Mucosa of gallbladder (tissue), 1 donor: ENCODE measurements at places on chromosomes 12 and 14.

GRCh38 chr12:119807380-119807779 lies 69.7 kb downstream of the CIT start:
- DNase-seq, result no peak

DNA sequence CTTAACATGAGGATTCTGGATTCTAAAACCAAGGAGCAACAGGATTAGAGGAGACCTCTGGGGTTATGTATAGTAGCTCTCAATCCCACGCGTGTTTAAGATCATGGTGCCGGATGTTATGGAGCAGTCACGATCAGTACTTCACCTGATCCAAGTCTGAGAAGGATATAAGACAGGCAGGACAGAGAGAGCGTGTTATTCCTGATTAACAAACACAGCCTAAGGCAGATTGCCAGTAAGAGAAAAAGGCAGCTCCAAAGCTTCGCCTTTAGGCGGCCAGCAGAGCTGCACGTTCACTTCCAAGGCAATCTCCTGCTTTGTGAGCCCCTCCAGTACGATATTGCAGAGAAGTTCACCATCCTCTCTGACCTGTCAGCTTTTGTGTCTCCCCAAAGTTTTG lies 5.5 kb downstream of the SETD3 start:
- DNase-seq, result no peak

GRCh38 chr12:26264215-26264838 lies 69.0 kb downstream of the SSPN start:
- DNase-seq, result no peak

- DNase-seq, result no peak
Observed at GRCh38 chr14:74912111-74912510, 10.9 kb downstream of the RPS6KL1 start.

DNA sequence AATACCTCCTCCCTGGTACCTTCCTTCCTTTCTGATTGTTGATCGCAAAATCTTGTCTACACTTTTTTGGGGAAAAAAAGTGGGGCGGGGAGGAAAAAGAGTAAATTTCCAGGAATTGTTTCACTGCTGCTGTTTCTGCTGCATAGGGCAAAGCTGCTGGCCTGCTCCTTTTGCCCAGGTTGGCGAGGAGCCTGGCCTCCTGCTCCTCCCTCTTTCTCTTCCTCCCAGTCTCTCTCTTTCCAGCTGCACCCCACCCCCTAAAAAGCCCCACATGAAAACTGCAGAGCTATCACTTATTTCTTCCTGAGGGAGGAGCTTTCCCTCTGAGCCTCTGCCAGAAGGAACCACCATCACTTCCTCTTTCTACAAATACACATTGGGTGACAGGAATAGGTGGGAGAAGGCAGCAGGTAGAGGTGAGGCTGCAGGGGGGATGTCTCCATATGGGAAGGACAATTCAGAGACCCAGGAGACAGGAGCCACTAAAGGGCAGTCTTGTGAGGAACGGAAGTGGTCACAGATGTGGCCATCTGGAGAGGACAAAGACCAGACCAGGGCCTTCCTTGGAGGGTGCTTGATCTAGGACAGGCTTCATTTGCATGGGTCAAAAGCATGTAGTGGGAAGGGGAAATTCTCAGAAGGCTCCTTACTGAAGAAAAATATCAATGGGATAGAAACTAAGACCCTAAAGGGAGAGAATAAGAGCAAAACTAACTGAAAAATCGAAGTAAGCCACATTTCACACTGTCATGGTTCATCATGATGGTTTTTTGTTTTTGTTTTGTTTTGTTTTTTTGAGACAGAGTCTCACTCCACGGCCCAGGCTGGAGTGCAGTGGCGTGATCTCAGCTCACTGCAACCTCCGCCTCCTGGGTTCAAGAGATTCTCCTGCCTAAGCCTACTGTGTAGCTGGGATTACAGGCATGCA lies 14.8 kb downstream of the ZBTB39 start:
- DNase-seq, result peak; percentile 51

DNA sequence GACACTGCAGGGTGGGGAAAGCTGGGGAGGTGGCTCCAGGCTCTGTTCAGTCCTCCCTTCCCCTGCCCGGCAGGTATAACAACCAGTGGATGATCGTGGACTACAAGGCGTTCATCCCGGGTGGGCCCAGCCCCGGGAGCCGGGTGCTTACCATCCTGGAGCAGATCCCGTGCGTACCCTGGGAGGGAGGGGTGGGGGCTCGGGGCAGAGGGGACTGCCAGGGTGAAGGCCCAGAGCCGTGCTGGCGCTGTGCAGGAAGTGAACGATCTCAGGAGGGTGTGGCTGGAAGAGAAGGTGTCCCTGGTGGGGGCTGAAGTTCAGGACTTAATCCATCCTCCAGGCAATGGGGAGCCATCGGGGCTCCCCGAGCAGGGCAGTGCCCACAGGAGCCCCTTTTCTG lies 18.9 kb downstream of the SDS start:
- no peak for DNase-seq

- no peak for DNase-seq
Observed at GRCh38 chr12:11657511-11657910, 8.0 kb downstream of the ETV6 start.

GRCh38 chr12:95253386-95253785 lies 35.8 kb downstream of the VEZT start:
- DNase-seq, result no peak

DNA sequence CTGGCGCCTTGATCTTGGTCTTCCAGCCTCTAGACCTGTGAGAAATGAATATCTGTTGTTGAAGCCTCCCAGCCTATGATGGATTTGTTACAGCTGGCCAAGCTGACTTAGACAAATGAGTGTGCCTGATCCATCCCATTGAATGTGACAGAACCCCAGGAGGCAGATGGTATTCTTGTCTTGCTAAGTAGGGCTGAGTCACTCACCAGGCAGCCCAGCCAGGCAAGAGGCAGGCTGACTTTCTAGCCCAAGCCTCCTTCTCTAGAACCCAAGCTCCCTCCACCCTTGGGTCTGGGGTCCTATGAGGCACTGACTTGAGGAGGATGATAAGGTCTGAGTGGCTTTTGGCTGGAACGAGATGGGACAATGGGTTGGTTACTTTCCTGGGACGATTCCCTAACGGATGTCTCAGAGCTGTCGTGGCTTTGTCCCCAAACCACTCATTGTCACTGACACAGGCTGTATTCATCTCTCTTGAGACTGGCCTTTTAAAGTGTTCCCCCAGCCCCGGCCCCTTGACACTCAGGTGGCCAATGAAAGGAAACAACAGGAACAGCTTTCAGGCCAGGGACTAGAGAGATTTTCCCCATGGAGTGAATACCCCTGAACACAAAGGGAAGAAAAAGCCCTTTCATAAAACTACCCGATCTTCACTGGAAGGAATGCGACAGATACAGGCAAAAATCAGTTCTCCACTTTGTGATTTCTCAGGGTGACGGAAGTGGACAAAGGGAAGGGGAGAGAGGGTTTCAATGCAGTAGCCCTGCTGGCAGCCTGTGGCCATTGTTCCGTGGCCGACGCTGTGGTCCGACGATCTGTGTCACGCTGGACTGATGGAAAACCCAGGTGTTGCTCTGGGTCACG lies 264.2 kb downstream of the AACS start:
- DNase-seq, result no peak

DNA sequence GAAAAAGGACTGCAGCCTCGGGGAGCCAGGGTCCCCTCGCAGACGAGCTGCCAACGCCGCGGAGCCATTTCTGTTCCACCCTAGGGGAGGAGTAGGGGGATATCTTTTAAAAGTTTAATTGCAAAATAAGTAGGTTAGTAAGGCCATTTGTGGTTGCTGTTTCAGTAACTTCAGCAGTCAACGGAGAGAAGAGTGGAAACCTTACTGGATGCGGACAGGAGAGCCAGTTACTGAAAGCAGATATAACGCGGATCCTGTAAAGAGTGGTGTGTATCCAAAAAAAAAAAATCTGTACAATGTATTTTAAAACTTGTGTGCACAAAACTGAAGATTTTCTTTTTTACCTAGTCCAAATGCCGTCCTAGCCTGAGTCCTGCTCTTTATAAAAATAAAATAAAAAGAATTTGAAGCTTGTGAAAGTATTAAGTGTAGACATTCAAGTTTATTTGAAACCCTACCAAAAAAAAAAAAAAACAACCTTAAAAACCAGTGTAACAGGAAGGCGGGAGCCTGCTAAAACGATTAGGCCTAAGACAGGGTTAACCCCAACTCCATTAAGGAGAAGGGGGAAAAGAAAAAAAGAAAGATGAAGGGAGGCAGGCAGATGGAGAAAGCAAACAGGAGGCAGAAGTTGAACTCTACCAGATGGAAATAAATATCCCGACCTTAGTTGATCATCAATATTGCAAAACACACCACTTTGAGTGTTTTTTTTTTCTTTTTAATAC lies 1.0 kb upstream of the BTG1 start:
- DNase-seq, result no peak

- DNase-seq, result no peak
Observed at GRCh38 chr14:88868558-88869159, 44.2 kb downstream of the TTC8 start.

GRCh38 chr12:67107235-67107634 lies 161.9 kb upstream of the CAND1 start:
- no peak for DNase-seq

DNA sequence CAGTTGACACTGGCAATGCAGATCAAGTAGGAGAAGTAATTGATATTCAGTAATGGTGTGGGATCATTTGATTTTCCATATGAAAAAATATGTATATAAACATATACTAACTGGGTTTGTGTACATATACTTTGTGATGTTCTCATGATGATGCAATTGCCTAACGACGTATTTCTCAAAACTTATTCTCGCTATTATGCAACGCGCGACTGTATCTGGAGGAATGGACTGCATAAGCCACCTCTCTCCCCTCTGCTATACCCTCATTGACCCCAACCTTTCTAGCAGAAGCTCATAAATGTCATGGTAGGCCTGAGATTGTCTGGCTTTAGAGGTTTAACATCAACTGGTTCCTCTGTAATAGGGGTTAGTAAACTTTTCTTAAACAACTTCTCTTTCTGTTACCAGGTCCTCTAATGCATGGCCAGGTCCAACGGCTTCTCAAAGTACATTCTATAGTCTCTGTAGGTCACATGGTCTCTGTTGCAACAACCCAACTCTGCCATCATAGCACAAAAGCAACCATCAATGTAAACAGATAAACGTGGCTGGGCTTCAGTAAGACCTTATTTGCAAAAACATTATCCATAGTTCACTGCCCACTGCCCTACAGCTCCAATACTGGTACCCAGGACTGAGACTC lies 59.3 kb downstream of the FOXN3 start:
- DNase-seq, result no peak

GRCh38 chr12:19744705-19745218 lies 305.5 kb downstream of the AEBP2 start:
- no peak for DNase-seq

- no peak for DNase-seq
Observed at GRCh38 chr12:52061470-52062166, 8.2 kb upstream of the ATG101 start.

- no peak for DNase-seq
Observed at GRCh38 chr12:12819752-12820311, 6.7 kb downstream of the DDX47 start.

DNA sequence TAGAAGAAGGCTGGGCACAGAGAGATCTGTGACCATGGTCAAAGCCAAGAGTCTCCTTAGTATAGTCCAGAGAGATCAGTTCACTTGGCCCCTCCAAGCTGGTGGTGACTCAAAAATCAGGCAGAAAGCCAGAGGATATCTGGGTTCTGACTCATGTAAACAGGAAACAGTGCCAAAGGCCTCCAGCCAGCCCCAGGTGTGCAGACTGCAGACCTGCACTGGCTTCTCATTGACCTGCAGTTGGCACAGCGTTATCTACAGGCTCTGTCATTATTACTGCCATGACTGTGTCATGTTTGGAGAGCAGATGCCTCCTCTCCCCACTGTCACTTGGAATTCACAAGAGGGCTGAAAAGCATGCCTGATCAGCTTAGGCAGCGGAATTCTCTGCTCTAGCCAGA lies 295.7 kb upstream of the PRKD1 start:
- peak; percentile 92 for DNase-seq

DNA sequence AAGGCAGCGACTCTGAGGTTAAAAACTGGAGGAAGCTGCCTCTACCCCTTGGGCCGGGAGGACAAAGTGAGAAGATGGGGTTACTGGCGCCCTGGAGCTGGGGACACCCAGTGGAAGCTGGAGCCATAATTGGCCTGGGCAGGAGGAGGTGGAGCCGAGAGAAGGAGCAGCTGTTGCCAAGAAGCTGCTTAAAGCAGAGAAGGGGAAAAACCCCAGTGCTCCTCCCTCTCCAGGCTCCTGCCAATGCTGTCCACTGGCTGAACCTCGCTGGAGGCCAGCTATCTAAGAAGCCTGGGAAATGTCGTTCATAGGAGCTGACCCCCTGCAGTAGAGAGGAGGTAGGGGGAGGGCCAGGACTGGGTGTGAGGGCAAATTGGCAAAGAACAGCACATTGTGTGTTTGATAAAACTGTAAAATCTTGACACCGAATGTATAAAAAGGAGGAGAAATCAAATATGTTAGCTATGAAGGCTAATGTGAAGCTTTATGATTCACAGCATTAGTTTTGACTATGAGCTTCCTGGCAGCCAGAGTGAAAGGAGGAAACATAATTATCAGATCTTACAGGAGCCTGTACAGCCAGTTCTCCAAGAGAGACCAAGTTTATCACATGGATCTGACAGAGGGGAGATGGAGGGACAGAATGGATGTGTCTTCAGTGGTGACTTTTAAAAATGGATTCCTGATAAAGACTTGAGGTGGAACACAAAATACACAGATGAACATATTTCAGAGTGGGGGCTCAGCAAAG lies 9.5 kb downstream of the HHIPL1 start:
- peak; percentile 70 for DNase-seq

DNA sequence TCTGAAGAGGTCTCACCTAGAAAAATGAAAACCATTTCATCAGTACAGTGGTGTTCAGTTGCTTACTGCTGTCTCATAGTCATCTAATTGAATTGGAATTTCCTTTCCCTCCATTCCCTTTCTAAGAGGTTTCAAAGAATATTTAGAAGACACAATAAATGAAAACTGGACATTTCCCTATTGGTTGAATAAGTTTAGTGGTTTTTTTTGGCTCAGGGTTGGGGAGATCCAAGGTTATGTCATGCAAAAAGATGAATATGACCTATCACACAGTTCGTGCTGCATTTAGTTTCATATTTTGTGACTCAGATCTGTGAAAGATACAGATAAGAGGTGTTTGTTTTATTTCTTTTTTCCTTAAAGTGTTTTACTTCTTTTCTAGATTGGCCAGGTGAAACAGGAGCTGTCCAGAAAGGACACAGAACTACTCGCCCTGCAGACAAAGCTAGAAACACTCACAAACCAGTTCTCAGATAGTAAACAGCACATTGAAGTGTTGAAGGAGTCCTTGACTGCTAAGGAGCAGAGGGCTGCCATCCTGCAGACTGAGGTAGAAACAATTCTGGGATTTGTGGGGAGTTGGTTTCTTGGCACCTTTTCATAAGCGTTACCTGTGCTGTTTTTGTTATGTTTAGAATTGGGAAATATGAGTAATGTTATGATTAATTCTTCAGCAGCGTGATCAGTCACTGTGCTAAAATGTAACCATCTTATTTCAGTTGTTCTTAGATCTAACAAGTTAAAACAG lies 124.6 kb downstream of the ERC1 start:
- DNase-seq, result no peak

GRCh38 chr14:101603096-101603495 lies 41.8 kb downstream of the DIO3 start:
- DNase-seq, result no peak

- no peak for DNase-seq
Observed at GRCh38 chr12:116687888-116688287, 50.0 kb downstream of the SPRING1 start.

DNA sequence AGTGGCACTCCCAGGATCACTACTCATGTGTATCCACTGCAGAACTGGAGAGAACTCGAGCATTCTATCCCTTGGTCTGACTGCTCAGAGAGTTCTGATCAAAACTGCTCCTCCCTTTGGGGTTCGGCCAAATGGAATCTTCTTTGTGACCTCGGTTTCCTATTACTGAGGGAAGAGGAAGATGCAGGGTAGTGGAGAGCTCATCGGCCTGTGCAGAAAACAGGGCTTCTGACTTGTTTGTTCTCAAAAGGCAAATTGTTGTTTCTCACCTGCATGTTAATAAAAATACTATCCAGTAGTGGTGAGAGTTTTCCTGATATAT lies 17.1 kb upstream of the AKAP6 start:
- no peak for DNase-seq
